Endothelial cell (in vitro differentiated cells): ENCODE measurements at places on chromosomes 2 and 18. TPM values are rescaled to one million over a fixed set of nuclear protein-coding genes. Genes with fewer than 3 reads are reported as not detected.

The CDH19 gene
- not detected for total RNA-seq

The SPP2 gene
- total RNA-seq, result not detected

The SGO2 gene
- 10.5 TPM for total RNA-seq

The HK2 gene
- total RNA-seq, result 23.2 TPM

The RND3 gene
- 2.9 TPM for total RNA-seq

The CRYBA2 gene
- not detected for total RNA-seq

The NAT8 gene
- total RNA-seq, result not detected

The ATG9A gene
- total RNA-seq, result 48.5 TPM

The ELAC1 gene
- total RNA-seq, result 10.5 TPM

The TRPM8 gene
- total RNA-seq, result not detected

The CCDC178 gene
- total RNA-seq, result 5.3 TPM

The MYL1 gene
- not detected for total RNA-seq

The CCL20 gene
- not detected for total RNA-seq

The SF3B6 gene
- total RNA-seq, result 67.5 TPM

The ASXL3 gene
- total RNA-seq, result 7.2 TPM
